ENCODE measurements at places on chromosomes 5 and 9.

DNA sequence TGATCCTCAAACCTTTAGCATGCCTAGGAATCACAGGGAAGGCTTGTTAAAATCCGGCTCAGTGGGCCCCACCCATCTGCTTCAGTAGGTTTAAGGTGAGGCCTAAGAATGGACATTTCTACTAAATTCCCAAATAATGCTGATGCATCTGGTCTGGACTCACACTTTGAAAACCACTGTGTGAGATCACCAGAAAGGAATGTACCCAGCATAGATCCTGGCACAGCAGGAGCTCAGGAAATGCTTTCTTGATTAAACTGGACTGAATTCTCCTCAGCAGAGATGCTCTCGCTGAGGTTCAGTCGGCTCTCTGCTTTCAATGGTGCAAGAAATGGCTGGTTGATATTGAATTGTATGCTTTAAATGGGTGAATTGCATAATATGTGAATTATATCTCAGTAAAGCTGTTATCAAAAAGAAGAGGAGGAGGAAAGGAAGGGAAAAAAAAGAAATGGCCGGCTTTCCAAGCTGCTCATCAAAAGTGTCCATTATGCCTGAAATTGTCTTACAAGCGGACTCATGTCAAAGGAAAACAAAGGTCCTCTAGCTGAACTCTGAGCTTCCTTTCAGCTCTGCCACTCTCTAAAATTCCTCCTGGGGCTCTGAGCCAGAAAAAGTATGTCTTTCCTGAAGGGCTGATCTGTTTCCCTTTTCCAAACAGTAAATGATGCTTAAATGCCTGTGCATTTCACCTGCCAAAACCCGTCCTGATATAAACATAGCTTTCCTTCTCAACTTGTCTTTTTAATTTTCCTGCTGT is 77.6 kb upstream of the SAP30L start:
- DNase-seq = no peak

GRCh38 chr5:130963798-130964197 is 201.3 kb downstream of the HINT1 start:
- DNase-seq = no peak

DNA sequence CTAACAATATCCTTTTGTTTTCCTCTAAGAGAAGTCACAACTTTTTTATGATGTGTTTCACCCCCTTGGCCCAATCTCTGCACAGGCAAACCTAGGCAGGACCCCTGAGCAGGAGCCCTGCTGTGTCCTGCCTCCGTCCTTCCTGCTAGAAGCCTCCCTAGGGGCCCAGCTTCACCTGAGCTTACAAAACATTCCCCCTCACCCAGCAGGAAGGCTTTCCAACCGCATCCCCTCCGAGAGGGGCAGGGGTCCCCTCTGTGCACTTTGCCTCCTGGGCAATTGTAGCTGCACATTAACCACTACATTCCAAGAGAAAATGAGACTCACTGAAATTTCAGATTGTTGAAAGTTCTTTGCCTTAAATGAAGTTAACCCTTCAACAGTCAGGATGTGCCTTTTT is 176.2 kb downstream of the IRX2 start:
- no peak for DNase-seq

DNA sequence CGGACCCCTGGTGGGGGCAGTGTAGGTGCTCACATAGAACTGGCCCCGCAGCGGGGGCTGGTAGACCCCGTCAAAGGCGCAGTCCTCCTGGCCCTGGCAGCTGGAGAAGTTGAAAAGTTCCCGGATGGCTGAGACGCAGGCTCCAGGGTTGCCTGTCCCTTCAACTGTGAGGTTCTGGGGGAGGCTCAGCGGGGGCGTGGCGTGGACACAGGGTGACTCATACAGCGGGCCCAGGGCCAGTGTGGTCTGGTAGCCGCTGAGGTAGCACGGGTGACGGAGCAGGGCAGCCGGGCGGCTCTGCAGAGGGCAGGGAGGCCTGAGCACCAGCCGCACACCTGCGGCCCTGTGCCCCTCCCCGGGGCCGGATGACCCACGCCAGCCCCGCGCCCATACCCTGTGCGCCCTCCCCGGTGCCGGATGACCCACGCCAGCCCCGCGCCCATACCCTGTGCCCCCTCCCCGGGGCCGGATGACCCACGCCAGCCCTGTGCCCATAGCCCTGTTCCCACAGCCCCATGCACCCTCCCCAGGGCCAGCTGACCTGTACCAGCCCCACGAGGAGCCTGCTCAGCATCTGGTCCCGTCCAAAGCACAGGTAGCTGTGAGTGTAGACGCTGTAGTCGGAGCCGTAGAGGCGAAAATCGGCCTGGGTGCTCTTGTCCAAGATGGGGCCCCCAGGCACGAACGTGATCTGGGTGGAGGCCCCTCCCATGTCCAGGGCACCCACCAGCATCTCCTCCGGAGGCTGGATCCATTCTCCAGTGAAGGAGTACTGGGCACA is 5.0 kb downstream of the ENTPD8 start:
- DNase-seq = no peak

DNA sequence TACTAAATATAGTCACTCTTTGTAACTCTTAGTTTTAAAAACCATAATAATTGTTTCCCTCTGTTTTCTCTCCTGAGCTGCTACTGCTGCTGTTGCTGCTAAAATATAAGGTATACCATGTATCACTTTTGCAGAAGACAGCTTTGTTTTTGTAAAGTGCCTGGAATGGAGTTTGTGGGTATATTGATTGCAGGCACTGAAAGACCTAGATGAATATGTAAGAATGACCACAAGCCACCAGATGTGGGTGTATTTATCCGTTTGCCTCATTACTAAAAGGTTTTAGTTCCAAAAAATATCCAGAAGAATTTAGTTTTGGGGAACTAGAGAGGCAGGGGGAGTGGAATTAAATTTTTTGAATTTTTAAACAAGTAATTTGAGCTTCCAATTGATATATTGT is 151.1 kb upstream of the CDKN2B start:
- no peak for DNase-seq

- no peak for DNase-seq
These were observed 312.1 kb downstream of the TMEM232 start for GRCh38 chr5:110414360-110414759.
